ENCODE measurements at places on chromosomes 3 and 15.

GRCh38 chr3:37279236-37279635, 104.9 kb upstream of the LRRFIP2 start:
- peak; percentile 76 for DNase-seq

DNA sequence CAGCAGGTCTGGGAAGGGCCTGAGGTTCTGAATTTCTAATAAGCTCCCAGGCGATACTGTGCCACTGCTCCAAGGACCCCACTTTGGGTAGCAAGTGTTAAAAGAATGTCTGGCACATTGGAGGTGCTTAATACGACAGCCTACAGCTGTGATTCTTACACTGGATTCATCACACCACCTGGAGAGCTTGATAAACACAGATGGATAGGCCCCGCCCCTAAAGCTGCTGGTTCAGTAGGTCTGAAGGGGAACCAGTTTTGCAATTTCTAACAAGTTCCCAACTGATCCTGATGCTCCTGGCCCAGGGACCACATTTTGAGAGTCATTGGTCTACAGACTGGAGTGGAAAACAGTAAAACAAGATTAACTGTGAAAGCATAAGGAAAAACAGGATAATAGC, 124.8 kb upstream of the ST8SIA2 start:
- DNase-seq = no peak

DNA sequence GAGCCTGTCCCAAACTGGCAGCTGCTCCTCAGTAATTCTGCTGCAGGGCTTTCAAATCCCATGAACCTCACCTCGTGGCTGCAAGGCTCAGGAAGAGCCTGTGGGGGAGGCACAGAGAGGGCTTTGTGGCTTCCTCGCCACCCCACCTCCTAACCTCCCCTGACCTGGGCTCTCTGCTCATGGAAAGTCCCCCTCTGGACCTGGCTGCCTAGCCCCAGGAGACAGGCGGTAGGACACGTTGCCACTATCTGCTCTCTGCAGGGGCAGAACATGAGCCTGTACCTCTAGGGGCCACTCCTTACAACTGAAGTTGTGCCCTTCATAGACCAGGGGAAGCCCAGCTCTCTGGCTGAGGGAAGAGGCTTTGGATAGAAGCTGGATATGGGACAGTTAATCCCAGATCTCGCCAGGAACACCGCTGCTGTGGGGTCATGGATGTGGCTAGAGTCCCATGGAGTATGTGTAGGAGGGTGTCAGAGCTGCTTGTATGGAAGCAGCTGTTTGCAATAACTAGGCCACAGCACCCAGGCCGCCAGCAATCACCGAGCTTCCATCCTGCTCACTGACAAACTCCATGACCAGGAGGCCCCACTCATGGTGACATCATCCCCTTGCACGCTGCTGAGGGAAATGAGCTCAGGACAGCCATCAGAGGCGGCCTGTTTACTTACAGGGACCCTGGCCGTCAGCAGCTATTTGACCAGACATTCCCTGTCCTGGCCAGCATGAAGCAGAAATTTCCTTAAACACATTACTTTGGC, 34.0 kb upstream of the CILP start:
- DNase-seq = peak; percentile 19

DNA sequence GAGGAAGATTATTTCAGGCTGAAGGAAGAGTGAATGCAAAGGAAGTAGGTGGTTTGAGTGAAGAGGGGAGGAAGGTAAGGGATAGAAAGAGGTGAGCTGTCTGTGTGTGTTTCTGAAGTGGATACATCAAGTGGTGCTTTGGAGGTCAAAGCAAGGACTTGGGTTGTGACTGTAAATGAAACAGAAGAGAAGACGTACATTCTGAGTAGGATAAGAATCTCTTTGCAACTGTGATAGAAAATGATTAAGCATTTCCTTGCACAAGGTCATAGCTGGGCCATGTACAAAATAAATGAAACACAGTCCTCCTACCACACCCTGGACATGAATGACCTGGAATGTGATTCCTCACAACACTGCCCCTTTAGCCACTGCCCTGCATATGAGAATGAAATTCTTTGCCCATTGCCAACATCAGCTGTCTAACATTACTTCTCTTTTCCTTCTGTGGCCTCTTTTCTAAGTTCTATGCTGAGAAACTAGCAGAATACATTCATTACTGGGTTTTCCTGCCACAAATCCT, 28.3 kb upstream of the MINDY4B start:
- DNase-seq = no peak

DNA sequence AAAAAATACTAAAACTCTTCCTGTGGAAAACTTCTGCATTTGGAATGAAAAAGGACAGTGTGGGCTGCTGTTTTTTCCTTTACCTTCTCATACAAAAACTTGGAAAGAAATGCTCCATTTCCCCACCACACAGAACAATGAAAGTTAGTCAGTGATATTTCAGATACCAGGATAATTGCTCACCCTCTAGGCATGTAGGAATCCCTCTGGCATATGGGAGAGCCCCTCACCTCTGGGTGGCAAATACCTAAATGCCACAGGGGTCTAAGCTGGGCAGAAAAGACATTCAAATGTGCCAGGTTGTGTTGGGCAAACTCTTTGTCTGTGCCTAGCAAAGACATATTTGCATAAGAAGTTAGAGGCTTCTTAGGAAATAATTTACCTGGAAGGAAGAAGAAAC, 560.3 kb upstream of the NR2F2 start:
- no peak for DNase-seq

GRCh38 chr3:64063207-64063982, 40.1 kb upstream of the PSMD6 start:
- no peak for DNase-seq

- DNase-seq = peak; percentile 47
Observed at GRCh38 chr15:64877435-64877834, 34.3 kb upstream of the ANKDD1A start.

- DNase-seq = no peak
Observed at GRCh38 chr3:189974359-189974758, 146.3 kb downstream of the P3H2 start.

DNA sequence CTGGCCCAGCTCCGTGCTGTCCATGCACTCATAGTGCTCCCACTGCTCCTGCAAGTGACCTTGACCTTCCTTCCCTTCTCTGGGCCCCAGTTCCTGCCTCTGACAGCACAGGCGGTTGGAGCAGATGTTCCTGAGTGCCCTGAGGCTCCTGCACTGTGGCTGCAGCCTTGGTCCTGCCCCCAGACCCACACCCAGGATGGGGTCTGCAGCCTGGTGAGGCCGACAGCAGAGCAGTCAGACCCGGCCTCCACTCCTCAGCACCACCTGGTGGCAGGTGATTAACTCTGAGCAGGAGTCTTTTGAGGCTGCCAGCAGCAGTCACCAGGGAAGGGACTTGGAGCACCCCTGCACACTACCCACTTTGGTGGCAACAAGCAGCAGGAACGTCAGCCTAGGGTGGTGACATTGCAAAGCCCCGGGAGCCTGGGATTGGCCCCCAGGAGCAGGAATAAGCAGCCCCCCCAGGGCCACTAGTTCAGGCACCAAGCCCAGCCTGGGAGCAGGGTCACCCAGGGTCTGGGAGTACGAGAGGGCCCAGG, 64.6 kb downstream of the CYP11A1 start:
- no peak for DNase-seq

DNA sequence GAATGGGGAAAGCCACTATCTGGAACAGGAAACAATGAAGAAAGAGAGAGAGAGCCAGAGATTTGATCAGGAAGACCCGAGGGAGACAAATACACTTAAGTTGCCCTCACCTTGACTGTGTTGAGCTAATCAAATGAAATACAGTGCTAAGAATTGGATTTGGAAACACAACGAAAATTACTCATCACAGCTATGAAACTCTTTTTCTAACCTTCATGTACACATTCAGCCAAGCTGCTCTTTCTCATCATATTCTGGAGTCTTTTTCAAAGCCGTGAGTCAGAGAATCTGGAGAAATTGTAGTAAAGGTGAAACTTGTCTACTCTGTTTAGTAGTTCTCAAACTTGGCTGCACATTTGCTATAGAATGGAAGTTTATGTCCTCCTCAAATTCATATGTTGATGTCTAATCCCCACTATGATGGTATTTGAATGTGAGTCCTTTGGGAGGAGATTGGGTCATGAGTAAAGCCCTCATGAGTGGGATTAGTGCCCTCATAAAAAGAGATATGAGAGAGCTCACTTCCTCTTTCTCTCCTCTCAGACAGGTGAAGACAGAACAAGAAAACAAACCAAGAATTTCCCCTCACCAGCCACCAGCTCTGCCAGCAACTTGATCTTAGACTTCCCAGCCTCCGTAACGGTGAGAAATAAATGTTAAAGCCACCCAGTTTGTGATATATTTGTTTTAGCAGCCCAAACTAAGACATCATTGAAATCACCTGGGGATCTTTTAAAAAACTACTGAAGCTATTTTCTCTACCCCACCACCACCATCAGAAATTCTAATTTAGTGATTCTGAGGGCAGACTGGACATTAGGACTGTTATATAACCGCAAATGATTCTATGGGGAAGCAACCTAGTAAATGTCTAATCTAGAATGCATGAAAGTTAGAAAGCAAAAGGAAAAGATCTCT, 143.6 kb upstream of the GRM7 start:
- no peak for DNase-seq

GRCh38 chr15:88647351-88648105, 8.7 kb downstream of the ISG20 start:
- no peak for DNase-seq

DNA sequence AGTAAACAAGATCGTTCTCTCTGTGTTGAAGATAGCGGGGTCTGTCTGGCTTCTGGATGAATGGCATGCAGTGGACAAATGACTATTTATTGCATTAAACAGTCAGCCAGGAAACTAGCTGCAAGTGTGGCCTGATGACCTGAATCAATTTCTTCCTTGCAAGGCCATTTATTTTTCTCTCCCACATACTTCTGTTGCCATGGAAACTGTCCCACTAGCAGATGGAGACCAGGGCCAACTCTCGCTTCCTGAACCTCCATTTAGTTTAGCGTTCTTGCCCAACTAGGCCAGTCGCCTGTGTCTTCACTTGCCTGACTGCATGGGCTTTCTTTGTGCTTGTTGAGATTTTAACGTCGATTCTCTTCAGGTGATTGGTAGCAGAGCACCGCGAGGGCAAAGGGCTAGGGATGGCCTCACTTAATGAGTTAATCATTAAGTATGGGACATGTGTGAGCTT, 27.6 kb downstream of the LMCD1 start:
- DNase-seq = peak; percentile 40

GRCh38 chr3:71101626-71102025, 481.9 kb downstream of the FOXP1 start:
- peak; percentile 24 for DNase-seq

DNA sequence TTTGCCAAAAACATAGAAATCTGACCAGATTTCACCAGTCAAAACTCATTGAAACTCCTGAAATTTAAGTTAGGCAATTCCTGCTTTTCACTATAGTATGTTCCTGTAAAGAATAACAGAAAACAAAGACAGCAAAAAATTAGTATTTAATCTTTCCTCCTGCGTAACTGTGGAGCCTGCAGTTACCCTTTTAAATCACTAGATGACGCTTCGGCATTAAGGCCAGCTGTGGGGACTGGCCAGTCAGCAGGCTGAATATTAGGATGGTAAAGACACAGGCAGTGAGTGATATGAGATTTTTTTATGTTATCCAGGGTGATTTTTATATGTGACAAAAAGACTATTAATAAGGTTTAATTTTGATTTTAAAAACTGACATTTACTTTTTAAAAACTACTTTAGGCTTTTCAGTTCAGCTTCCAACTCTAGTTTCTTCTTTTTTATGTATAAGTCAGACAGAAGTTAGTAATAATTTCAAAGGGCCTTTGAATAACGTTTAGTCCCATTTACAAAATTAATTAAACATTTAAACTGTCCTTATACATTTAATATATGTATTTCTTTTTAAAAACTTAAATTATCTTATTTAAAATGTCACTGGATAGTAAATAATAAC, 165.1 kb downstream of the PPM1L start:
- DNase-seq = peak; percentile 50

- DNase-seq = no peak
Observed at GRCh38 chr15:92510163-92510882, 116.6 kb downstream of the ST8SIA2 start.

DNA sequence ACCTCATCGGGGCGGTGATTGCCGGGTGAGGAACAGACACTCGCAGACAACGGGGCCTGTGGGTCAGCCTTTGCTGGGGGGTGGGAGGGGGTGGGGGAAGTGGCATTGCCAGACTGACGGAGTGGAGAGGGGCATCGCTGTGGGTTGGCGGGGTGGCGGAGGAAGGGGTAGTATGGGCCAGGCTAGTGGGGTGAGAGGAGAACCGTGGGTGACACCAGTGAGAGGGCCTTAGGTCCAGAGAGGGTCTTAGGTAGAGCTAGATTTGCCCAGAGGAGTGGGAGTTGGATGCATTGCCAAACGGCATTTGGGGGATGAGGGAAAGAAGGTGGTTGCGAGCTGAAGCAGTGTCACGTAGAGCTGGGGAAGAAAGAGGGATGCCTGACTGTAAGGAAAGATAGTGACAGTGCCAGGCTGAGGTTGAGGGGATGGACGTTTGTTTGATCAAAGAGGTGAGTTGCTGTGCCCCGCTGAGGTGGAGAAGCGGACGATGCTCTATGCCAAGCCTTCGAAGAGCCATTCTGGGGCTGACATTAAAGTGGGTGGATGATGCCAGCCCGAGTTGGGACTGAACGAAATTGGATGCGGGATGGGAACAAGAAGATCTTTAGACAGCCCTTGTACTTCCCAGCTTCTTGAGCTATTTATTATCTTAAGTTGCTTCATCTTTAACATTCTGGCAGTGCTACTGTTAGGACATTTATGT, 572 bp downstream of the DNAJB11 start:
- DNase-seq = no peak

GRCh38 chr3:12197475-12197874, 38.8 kb upstream of the TIMP4 start:
- no peak for DNase-seq

GRCh38 chr15:93072411-93073394, 16.3 kb downstream of the RGMA start:
- peak; percentile 83 for DNase-seq

GRCh38 chr3:134211797-134212196, 38.9 kb downstream of the RYK start:
- peak; percentile 34 for DNase-seq

GRCh38 chr3:48709051-48709461, 8.0 kb downstream of the IP6K2 start:
- peak; percentile 19 for DNase-seq

DNA sequence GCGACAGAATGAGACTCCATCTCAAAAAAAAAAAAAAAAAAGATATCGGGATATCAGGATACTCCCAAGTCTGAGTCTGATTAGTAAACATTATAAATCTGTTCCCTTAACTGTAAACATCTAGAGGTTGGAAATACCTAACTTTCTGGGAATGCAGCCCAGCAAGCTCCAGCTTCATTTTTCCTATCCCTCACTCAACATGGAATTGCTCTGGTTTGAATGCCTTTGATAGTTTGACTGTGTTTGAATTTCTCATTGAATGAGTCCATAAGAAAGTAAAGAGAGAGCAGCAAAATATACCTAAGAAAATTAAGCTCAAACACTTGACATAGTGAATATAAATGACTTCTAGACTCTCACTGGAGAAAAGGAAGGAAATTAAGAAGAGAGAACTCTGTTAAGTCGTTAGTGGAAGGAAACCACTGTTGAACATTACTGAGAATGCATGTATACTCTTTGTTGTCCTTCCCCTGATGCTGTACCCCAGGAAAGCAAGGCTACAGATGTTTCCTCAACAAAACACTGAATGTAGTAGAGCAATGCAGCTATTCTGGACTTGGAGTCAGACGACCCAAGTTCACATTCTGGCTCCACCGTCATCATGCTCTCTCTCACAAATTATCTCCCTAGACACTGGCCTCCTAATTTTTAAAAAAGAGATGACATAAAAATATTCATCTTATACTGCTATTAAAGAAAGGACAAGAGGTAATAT, 62.4 kb downstream of the CD200 start:
- peak; percentile 25 for DNase-seq

- no peak for DNase-seq
Observed at GRCh38 chr15:51641490-51642130, 19.0 kb upstream of the DMXL2 start.

- DNase-seq = peak; percentile 79
Observed at GRCh38 chr3:183844606-183845005, 19.2 kb upstream of the MAP6D1 start.

All from fibroblast of gingiva (primary cell).